ENCODE measurements at places on chromosomes 7 and 10.

DNA sequence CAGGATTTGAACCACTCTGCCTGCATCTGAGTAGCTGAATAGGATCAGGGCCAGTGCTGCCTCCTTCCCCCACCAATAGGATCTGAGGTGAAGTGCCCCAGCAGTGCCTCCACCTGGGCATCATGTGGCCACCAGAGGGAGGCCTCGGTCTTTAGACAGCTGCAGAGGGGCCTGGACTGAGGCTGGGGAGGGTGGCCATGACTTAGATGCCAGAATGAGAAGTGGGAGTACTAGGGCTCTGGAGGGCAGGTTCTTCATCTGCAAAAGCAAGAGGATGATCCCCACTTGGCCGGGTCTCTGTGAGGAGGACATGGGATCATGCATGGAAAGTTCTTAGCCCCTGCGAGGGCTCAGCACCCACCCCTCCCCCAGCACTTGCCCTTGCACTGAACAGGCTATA lies 56.9 kb downstream of the NEUROG3 start:
- no peak for DNase-seq

GRCh38 chr10:17708821-17709220 lies 43.2 kb upstream of the TMEM236 start:
- no peak for DNase-seq

- no peak for DNase-seq
Measured at GRCh38 chr7:98985406-98985805, 107.1 kb downstream of the TRRAP start.

DNA sequence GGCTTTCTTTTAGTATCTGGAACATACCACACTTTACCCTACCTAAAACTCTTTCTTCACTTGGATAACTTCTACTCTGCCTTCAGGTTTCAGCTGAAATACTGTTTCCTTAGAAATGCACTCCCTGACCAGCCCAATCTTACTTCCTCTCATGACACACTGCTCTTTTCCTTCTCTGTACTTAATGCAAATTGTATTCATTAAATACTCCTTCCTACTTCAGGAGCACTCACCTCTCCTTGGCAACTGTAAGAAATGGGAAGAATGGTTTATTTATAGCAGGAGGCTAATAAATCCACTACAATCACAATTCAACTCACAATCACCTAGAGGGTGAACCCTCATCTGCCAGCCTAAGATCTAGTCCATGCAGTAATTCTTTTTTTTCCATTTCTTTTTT lies 15.2 kb downstream of the ZCWPW1 start:
- no peak for DNase-seq

Measured in activated T-cell treated with anti-CD3 and anti-CD28 coated beads for 24 hours (primary cell).